ENCODE measurements at places on chromosomes 7 and 10.

- peak; percentile 44 for DNase-seq
These were observed at the start of gene CALHM1 for GRCh38 chr10:103458720-103459119. Gene CALHM1, minus strand, starts transcription at chr10:103458900. Its CDS starts 149 bp downstream, at chr10:103458751.

- DNase-seq = no peak
These were observed 430.2 kb downstream of the LRMDA start for GRCh38 chr10:75861582-75861981.

DNA sequence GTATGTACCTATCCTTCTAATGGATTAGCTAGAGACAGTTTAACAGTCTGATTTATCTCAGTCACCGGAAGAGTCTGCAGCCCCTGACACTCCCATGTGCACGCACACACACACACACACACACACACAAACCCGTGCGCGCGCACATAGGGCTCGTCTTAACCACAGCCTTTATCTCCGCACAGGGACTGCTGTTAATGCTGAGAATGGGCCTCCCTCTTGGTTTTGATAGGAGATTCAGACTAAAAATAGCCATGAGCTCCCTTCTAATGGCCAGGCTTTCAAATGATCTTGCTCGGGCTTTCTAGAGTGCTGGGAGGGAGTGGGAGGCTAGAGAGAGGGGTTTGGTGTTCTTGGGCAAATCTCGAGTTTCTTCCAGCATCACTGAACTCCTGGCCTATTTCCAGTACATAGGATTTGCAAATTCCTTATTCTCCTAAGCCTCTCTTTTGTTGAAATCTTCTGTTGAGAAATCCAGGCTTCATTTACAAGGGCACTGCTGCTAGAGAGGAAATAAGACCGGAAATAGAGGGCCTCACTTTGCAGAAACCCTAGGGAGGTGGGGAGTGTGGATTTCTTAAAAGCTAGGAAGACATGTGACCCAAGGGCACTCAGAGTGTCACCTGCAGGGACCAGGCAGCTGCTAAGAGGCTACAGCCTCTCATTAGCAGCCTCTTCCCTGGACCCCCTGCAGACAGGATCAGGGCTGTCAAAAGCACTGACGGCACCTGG, 2.4 kb downstream of the TMEM72 start:
- DNase-seq = no peak

DNA sequence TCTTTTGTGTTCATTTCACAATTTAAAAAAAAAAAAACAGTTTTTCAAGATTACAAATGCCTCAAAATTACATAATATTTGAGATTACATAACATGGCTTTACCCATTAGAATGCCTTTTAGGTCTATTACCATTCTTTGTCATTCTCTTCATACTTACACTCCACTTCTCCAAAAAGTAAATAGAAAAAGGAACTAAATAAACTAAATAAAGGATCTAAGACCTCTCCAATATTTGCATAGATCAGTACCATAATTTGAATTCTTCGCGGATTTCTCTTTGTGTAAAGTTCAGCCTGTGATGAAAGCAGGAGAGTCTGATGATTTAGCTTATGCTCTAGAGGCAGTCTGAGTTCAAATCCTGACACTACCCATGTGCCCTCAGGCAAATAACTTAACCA, 56.4 kb upstream of the C1GALT1 start:
- DNase-seq = no peak

- no peak for DNase-seq
These were observed 168.7 kb upstream of the LYZL1 start for GRCh38 chr10:29120216-29120615.

GRCh38 chr10:78109210-78109609, 75.5 kb downstream of the RPS24 start:
- DNase-seq = no peak

DNA sequence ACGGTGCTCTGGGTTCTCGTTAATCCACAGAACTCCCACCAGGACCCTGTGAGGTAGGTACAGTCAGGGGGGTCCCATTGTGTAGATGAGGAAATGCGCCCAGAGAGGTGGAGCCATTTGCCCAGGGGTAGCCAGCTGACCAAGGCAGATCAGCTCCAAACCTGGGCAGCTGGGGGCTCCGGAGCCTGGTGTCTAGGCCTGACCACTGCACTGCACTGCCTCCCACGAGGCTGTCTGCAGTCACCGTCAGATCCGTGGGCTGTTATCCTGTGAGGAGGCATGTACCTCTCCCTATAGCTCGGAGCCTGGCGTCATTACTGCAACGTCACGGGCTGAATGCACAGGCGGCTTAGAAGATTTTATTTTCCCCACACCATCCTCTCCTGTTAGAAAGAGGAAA, 411.8 kb upstream of the FOXK1 start:
- DNase-seq = no peak

- DNase-seq = no peak
These were observed at the start of gene HOXA6 for GRCh38 chr7:27147199-27148030. Gene HOXA6, minus strand, starts transcription at chr7:27147774. Its CDS starts 25 bp downstream, at chr7:27147749.

DNA sequence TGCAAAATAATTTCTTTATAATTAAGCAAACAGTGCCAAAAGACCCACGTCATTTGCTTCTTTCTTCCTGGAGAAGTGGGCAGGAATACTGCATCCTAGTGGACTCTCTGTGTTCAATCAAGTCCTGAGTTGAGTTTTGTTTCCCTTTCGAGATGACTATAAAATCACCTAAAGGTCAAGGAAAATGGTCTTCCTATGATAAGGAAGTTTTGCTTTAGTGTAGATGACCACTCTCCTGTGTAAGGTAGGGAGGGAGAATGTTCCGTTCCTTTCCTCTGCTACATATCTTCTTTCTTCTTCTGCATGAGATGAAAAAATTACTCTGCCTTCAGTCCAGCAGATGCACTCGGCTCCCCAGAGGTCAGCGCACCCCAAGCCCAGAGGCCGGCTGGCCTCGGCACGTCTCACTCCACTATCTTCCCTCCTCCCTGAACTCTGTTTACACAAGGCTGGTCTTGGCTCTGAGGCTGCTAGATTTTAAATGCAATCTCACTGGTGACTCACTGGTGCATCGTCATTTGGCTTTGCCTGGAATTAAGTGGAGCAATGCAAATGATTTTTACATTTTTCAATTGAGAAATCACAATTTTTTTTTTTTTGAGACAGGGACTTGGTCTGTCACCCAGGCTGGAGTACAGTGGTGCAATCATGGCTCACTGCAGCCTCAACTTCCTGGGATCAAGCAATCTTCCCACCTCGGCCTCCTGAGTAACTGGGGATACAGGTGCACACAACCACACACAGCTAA, 18.6 kb upstream of the VDAC2 start:
- DNase-seq = no peak

DNA sequence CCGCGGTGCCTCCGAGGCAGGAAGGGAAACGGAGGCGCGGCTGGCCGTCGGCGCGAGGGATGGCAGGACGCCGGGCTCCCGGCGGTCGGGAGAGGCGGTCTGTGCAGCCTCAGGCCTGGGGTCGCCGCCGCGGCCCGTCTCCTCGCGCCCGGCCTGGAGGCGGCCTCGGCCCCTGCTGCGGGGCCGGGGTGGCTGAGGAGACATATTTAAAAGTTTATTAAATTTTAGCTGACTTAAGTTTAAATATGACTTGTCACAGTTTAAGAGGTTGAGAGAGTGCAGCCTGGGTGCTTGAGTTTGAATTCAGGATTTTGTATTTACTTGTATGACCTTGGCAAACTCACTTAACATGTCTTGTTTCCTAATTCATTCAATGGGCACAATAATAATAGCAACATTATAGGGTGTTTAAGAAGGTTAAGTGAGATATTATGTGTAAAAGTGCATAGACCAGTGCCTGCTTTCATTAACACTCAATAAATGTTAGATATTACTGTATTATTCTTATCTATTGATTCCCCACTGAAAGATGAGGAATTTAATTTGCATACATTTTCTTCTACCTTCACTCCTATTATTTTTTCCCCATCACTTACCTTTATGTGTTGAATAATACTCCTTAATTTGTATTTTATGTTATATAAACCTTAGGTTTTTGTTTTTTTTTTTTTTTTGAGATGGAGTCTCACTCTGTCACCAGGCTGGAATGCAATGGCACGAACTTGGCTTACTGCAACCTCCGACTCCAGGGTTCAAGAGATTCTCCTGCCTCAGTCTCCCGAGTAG, 718 bp downstream of the DYNC2I1 start:
- no peak for DNase-seq

DNA sequence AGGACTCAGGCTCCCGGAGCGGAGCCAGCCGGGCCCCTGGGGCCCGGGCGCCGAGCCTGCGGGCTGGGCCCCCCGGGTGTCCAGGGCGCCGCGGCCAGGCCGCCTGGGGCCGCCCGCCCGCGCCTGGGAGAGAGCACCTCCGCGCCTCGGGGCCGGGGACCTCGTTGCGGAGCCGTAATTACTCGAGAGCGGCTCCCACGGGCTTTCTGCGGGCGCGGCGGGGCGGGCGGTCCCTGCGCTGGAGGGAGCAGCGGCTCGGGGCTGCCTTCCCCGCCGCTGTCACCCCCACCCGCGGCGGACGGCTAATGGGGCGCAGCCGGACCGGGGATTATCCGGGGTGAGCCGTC, 1.5 kb downstream of the GNB2 start:
- DNase-seq = no peak

DNA sequence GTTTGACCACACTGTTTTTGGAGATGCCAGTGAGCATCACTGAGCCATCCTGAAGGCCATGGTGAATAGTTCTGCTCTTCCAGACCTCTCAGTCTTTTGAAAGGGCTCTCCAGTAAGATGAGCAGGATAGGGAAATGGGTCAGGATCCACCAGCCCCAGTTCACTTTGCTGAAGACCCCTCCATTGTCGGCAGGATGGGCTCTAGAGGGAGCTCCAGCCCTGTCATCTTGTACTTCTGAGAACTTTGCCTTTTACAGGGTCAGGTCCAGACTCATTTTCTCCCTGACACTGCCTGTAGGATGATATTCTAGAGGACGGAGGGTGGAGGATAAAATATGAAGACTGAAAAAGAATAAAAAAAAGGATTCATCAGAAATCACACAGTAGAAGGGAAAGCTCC, 13.1 kb downstream of the LHFPL3 start:
- no peak for DNase-seq

GRCh38 chr10:62801871-62802270, 2.6 kb upstream of the ADO start:
- no peak for DNase-seq

GRCh38 chr7:143372070-143372469, 9.1 kb upstream of the ZYX start:
- DNase-seq = peak; percentile 19

DNA sequence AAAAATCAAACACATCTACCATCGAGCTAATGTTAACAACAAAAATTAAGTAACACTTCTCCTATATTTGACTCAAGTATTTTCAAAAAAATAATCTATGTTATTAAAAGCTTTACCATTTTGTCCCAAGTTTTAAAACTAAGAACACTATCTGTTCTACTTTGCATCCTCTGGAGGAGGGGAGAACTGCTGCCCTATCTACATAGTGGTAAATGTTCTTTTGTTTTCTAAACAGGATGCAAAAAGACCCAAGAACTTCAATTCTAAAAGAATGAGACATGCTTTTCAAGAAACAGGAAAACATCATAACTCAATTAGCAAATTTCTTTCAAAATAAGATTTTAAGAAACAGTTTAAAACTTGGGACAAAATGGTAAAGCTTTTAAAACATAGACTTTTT, 14.8 kb downstream of the SLC26A3 start:
- no peak for DNase-seq

- DNase-seq = no peak
These were observed 28.2 kb downstream of the PPIF start for GRCh38 chr10:79375321-79376077.

DNA sequence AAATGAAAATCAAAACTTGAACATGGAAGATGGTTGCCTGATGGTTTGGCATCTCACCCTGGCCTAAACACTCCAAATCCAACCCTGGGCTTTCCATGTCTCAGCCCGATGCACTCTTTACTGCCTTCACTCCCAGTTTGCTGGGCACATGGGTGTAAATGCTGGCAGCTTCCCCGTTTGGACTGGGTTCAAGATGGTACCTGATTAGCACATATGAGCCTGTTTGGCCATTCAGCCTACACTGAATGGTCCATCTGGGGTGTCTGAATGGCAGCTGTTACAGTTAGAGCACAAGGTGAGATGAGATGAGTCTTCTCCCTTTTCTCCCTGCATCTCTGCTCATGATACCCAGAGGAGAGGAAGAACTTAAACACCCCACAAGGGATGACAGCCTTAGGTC, 37.1 kb downstream of the ATXN7L1 start:
- no peak for DNase-seq

DNA sequence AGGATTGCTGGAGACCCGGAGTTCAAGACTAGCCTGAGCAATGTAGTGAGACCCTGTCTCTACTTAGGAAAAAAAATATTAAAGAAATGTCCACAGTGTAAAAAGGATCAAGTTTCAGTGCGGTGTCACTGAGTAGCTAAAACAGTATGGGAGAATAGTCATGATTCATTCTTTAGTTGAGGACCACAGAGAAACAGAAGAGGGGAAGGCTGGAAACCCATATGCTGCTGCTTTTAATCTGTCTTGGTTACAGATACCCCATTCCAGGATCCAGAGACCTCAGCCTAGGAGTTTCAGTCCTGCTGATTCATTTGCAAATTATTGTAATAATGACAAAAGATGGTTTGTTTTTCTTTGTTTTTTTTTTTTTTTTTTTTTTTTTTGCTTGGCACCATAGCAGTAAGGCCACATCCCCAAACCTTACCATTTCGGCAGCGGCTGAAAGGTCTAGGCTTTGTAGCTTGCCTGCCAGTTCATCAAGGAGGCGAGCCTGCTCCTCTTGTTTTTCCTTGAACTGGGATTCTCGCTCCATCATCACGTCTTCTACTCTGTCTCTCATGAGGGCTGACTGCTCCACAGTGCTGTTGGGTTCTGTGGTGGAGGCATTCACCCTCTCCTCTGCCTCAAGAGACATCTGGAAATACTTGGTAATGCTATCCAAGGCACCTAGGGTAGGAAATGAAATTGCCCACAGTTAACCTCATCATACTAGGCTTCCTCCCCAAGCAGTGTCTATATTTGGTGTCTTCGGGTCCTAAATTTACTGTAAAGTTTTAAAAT, 44.2 kb downstream of the DLD start:
- no peak for DNase-seq

DNA sequence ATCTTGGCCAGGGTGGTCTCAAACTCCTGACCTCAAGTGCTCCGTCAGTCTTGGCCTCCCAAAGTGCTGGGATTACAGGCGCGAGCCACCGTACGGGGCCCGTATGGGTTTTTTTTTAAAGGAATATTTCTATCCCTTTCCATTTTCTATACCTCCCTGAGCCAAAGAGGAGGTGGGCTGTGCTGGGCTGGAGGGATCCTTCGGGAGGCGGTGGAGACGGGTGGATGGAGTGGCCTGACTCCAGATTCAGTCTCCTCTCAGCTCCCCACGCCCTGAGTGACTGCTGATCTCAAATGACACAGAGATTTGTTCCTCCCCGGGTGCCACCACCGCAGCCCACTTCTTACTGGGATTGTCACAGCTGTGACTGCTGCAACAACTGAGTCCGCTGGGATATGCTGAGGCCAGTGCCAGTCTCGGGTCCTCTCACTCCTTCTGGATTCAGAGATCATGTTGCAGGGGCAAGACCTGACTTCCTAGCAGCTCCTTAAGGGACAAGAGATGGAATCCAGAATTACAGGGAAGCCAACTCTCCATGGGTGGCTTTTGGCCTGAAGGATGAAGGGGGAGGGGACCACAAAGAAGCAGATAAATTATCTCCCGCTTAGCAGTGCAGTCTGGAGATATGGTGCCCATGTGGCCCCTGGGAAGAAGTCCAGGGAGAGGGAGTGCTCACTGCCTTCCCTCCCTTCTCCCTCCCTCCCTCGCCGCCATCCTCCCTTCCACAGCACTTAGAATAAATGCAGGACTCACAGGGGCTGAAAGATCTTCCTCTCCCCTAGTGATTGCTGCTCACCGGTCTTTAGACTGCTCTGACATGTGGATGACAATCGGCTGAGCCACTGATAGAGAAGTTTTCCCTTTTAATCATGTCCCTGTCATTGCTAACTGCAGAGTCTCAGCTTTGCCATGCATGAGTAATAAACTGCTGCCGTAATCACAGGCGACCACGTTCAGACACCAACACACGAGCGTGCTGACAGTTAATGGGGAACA, 14.3 kb downstream of the GALNT17 start:
- no peak for DNase-seq
